ENCODE measurements at places on chromosomes 12 and 14.

GRCh38 chr14:79581912-79582576 is 629.3 kb downstream of the DIO2 start:
- DNase-seq: no peak

DNA sequence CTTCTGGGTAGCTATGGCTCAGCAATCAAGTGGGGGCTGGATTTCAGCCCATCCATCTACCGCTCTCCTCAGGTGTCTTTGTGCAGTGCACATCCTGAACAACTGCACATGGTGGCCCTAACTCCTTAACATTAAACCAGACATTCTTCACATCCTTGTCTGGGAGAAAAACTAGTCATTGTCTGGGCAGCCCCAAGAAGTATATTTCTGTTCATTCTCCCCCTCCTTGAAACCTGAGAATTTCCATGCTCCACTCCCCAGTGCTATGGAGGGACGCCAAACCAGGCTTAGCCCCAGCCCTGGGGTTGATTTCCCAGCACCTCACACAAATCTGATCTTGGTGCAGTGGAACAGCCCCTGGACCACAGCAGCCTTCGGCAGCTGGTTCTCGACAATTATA is 13.4 kb downstream of the MYL2 start:
- DNase-seq: no peak

DNA sequence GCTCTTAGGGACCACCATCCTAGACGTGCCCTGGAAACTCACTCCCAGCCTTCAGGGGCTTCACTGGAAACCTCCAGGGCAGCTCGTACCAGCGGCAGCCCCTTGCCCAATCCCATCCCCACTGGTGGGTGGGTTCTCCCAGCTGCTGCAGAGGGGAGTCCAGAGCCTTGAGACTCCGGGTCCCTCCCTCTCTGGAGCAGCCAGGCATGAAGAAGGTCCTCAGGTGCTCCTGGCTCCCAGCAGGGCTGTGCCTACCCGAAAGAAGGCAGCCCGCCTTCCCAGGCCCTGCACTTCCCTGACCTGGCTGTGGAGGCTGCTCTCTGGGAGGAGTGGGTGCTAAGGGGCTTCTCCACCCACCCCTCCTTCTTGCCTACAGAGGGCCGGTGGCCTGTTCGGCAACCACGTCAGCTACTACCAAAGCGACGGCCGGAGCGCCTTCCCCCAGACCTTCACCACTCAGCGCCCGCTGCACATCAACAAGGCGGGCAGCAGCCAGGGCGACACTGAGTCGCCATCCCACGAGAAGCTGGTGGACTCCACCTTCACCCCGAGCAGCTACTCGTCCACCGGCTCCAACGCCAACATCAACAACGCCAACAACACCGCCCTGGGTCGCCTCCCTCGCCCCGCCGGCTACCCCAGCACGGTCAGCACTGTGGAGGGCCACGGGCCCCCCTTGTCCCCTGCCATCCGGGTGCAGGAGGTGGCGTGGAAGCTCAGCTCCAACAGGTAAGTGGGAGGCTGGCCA is 115.5 kb upstream of the FKBP4 start:
- DNase-seq: no peak

- no peak for DNase-seq
Observed at GRCh38 chr14:104865631-104866441, 768 bp downstream of the CEP170B start.

GRCh38 chr12:104154286-104154685 is 16.3 kb upstream of the NFYB start:
- no peak for DNase-seq
